ENCODE measurements at places on chromosomes 1 and 21.

- no peak for DNase-seq
Observed at GRCh38 chr21:32183396-32183795, 95.5 kb downstream of the MIS18A start.

DNA sequence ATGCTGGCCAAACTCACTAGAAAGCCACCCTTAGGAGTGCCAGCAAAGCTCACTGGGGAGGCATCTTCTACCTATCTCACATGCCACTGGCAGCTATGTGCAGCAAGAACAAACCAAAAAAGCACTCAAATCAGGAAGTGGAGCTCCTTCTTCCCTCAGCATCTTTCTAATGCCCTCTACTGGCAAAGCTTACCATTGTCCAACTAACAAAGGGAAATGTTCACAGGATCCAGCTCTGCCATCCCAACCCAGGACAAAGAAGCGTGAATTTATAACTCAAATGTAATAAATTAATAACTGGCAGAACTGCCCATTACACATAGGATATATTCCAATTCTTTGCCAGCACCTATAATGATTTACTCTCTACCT is 38.9 kb downstream of the LEPR start:
- DNase-seq, result peak; percentile 45

GRCh38 chr21:34912022-34912945 is 136.8 kb downstream of the RUNX1 start:
- DNase-seq, result no peak

DNA sequence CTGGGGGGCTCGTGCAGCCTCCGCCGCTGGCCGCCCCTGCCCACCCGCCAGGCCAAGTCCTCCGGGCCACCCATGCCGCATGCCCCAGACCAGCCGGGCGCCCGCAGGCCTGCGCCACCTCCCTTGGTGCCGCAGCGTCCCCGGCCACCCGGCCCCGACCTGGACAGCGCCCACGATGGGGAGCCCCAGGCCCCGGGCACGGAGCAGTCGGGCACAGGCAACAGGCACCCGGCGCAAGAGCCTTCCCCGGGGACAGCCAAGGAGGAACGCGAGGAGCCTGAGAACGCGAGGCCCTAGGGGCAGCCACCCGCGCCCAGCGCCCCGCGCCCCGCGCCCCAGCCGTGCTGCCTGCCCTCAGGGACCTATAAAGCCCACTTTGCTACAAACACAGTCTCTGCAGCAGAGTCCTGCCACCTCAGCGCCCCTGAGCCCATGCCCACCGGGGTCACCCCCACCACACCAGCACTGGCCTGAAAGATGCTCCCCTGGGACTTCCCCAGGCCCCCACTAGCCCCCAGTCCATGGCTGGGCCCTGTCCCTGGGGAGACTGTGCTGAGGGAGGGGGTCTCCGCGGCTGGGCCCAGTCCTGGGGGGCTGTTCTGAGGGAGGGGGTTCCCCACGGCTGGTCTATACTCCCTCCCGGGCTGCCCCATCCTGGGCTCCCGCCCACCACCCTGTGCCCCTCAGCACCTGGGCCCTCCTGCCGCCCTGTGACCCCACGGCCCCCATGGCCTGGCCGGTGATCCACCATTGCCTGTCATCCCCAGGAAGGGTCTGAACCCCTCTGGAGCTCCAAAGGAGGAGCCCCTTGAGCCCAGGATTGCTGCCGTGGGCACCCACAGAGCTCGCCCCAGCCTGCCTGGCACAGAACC is 8.6 kb downstream of the TNFRSF18 start:
- DNase-seq, result no peak

GRCh38 chr1:107243461-107243860 is 102.6 kb downstream of the NTNG1 start:
- no peak for DNase-seq

- peak; percentile 39 for DNase-seq
Observed at GRCh38 chr1:22969304-22969709, 3.4 kb downstream of the LACTBL1 start.

DNA sequence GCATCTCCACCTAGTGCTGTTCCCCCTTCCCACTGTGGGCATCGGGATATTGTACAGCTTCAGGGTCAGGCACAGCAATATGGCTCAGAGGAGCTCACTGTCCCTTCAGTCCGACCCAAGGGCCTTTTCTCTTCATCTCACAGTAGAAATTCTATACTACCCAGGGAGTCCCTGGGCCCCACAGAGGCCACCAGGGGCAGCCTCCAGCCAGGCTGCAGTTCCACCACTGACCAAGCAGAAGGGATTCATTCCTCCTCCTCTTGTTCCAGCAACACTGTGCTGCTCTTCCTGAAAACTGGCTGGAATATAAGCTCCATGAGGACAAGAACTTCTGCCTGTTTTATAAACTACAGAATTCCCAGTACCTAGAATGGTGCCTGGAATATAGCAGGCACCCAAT is 70.5 kb downstream of the CD34 start:
- no peak for DNase-seq

DNA sequence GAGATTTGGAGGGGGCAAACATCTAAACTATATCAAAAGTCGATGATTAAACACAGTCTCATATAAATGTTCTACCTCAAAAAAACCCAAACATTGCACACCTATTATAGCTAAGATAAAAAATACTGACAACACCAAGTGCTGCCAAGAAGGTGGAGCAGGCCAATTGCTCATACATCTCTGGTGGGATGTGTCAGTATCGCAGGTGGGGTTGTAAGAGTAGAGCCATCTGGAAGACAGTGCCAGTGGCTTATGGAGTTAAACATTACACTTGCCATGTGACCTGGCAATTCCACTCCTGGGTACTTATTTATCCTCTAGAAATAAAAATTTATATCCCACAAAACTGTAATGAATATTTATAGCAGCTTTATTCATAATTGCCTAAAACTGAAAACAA is 213.4 kb downstream of the DISC1 start:
- no peak for DNase-seq

DNA sequence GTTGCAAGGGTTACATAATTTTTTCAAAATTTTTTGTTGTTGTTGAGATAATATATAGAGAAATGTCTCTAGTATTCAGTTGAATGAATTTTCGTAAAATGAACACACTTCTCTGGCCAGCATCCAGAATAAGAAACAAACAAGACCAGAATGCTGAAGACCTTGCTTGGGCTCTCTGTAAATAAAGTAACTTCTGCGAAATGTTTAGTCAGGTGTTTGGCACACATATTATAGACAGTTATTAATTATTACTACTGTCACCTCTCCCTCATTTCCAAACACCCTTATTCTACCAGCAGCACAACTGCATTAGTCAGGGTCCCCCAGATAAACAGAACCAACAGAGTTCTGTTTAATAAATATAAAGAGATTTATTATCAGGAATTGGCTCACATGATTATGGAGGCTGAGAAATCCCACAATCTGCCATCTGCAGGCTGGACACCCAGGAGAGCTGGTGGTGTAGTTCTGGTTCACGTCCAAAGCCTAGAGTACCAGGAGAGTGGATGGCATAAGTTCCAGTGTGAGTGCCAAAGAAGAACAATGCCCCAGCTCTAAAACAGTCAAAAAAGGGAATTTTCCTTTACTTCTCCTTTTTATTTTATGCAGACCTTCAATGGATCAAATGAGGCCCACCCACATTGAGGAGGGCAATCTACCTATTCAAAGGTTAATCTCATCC is 44.1 kb upstream of the KCND3 start:
- DNase-seq, result no peak

GRCh38 chr1:3032371-3033039 is 11.2 kb downstream of the ACTRT2 start:
- DNase-seq, result no peak

DNA sequence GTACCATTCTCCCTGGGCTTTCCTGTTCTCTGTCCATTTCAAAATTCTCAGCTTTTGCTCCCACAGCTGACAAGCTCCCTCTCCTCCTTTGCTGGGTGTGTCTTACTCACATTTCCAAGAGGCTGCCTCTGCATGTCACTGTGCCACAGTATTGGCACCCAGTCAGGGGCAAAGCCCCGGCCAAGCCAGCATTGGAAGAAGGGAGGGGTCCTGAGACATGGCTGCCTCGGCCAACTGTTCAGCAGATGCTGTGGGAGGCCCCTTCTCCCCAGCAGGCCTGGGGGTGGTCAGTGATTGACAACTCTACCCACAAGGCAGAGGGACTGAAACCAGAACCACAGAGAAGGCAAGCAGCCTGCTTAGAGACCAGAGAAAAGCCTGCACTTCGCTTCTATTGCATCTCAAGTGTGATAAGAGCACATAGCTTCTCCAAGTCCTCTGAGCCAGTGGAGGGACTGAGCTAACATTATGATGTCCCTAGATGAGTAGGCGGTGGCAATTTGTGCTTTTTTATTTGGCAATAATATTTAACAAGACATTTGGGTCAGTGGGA is 294.1 kb downstream of the SIPA1L2 start:
- DNase-seq, result no peak

GRCh38 chr1:217089361-217090014 is 366.3 kb upstream of the ESRRG start:
- DNase-seq, result peak; percentile 72

GRCh38 chr1:78419309-78419708 is 71.5 kb upstream of the PTGFR start:
- DNase-seq, result no peak

- no peak for DNase-seq
Observed at GRCh38 chr1:45586769-45587168, 2.9 kb downstream of the NASP start.

- DNase-seq, result peak; percentile 49
Observed at GRCh38 chr1:110187139-110187890, 22.8 kb upstream of the KCNC4 start.

DNA sequence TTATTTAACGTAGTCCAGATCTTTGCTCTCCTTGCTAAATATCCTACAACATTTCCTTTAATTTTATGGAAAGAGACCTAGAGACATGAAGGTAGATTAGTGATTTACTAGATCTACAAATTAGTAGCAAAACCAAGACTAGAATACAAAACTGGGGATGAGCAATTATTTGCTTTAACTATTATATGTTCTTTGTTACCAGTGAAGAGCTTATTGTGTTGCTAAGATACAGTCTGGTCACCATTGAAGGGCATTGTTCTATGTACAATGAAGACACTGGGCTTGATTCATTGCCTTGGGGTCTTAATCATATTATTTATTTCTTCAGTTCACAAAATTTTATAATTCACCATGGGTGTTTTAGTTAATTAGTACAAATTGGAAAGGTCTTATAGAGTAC is 88.3 kb downstream of the S1PR1 start:
- no peak for DNase-seq

GRCh38 chr1:242738702-242739645 is 214.5 kb upstream of the PLD5 start:
- DNase-seq, result no peak

DNA sequence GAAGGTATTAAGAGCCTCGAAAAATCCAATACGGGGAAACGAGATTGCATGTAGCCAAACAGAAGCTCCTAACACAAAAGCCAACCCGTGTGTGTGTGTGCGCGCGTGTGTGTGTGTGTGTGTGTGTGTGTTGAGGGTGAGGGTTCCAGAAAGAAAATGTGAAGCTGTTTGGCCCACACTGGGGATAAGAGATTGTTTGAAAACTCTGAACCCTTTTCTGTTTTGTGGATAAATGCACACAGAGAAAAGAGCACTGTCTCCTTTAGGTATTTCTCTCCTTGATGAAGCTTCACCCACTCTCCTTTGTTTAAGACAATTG is 1.9 kb downstream of the WLS start:
- DNase-seq, result no peak

DNA sequence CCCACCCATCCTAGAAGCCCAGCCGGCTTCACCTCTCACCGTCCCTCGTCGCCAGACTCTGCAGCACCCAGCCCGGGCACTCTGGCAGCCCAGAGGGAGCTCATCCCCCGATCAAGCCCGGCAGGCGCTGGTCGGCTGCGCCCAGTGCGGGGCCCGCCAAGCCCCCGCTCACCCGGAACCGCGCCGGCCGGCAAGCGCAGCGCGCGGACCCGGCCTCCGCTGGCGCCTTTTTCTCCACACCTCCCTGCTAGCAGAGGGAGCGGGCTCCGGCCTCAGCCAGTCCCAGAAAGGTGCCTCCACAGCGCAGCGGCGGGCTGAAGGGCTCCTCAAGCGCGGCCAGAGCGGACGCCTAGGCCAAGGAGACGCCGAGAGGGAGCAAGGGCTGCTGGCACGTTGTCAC is 2023.3 kb downstream of the NCAM2 start:
- no peak for DNase-seq

Data from AG08396 (cell line).